ENCODE measurements at places on chromosomes 11 and 22.

GRCh38 chr22:46737105-46737975 is 712 bp downstream of the CERK start:
- DNase-seq = no peak

DNA sequence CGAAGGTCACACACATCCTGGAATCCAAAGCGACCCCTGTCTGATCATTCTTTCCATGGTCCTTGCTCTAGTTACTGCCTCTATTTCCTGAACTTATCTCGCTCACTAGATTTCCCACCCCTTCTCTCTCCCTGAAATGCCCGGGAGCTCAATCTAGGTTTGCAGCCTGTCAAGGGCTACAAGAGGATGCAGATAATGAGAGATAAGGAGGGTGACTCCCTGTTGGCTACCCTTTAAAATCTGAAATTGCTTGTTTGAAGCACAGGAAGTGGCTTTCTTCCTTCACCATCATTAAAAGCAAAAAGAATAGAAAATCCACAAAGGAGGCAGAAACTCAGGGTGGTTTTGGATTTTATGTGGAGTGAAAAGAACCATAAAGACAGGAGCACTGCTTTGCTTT is 13.0 kb upstream of the FLI1 start:
- DNase-seq = no peak

DNA sequence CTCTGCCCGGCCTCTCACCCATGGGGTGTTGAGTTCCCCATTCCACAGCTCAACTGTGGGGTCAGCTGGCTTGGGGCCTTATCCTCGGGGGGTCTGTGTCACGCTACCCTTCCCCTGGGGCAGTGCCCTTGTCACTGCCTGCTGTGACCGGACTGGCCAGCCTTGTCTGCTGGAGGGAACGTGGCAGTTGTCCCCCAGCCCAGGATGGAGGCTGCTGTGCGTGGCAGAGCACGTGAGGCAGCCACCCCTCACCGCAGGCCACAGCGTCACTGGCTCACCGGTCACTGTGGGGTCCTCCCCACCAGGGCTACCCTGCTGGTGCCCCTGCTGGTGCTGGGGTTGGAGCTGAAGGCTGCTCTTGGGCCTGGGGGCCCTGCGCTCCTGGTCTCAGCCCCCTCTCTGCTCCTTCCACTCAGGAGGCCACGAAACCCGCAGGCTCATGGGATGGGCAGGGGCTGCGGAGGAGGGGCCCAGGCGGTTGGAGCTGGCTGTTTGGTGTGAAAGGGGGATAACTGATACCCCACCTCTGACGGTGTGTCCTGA is 13.4 kb downstream of the BRSK2 start:
- no peak for DNase-seq

DNA sequence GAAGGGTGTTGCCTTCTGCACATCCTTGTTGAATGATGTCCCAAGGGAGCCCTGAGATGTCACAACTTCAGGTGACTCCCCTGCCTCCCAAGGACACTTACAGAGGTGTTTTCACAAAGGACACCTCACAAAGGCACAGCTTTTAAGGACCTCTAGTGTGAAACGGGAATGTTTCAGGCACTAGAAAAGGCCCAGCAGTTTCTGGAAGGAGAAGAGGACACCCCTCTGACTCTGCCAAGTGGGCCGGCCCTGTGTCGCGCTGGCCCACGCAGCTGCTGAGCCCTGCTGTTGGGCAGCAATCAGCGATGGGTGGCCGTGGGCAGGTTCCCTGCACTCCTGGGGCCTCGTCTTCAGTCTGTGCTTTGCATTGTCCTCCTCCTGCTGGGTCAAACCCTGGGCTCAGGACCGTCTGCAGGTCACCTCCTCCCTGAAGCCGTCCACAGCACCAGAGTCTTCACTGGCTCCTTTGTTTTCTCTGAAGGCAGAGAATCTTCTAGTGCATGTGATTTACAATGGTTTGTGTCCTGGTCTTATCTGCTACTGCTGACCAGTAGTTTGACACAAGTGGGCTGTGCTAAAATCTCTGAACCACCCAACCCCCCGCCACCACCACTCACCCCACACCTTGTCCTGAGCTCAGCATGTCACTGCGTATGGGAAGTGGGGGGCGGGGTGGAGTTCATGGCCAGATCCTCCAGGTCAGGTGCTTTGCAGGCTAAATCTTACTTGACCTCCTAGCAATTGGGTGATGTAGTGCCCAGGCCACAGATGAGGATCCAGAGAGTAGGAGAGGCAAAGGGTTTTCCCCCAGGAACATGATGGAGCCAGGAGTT is 3.2 kb downstream of the LINC01488 start:
- DNase-seq = no peak

GRCh38 chr22:36986242-36986821 is 32.9 kb downstream of the TST start:
- no peak for DNase-seq

GRCh38 chr11:47060807-47061206 is 115.9 kb downstream of the ARFGAP2 start:
- DNase-seq = no peak

DNA sequence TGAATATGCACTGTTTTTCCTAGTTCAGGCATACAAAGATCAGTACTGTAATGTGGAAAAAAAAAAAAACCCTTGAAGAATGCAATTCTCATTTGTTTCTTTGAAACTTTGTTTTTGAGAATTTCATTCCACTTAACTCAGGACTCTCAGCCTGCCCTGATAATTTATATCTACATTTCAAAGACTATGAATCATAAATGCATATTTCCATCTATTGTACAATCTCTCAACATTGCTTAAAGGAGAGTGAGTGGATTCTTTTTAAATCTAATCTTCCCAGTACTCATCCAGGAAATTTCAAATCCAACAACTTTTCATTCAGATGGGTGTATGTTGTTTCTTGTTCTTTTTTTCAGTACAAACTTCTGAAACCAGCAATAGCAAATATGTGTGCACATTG is 322.2 kb upstream of the DDI1 start:
- DNase-seq = no peak

- DNase-seq = no peak
These were observed 53.7 kb downstream of the GALNT18 start for GRCh38 chr11:11567936-11568650.

GRCh38 chr22:29031227-29032011 is 30.2 kb downstream of the C22orf31 start:
- DNase-seq = peak; percentile 16

DNA sequence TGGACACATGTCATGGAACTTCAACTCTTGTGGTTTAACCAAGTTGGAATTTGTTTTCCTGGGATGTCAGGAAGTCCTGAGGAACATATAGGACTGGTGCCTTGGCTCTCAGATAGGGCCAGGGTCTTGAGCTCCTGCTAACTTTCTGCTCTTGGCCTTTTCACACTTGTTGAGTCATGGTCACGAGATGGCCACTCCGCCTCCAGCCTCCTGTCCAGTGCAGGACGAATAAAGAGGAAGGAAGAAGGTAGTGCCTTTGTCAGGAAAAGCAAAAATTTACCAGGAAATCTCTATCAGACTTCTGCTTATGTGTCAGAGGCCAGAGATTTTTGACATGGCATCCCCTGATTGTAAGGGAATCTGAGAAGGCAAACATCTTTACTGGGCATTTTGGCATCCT is 89.1 kb upstream of the ARHGAP20 start:
- no peak for DNase-seq

DNA sequence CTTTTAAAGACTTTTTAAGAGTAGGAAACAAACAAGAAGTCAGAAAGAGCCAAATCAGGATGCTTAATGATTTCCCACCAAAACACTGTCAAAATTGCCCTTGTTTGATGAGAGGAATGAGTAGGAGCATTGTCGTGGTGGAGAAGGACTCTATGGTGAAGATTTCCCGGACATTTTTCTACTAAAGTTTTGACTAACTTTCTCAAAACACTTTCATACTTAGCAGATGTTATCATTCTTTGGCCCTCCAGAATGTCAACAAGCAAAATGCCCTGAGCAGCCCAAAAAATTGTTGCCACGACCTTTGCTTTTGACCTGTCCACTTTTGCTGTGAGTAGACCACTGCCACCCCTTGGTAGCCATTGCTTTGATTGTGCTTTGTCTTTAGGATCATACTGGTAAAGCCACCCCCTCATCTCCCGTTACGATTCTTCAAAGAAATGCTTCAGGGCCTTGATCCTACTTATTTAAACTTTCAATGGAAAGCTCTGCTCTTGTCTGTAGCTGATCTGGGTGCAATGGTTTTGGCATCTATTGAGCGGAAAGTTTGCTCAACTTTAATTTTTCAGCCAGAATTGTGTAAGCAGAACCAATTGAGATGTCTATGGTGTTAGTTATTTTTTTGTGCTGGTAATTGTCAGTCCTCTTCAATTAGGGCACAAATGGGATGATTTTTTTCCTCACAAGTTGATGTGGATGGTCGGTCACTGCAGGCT is 67.2 kb downstream of the ADM start:
- no peak for DNase-seq

All from C1 segment of cervical spinal cord (tissue), 14 donors.